Fibroblast of skin of left quadriceps (primary cell): ENCODE measurements at places on chromosomes 5 and 9.

- no peak for DNase-seq
Measured at GRCh38 chr5:65767565-65767964, 45.6 kb downstream of the NLN start.

GRCh38 chr5:17803971-17804370, 169.7 kb downstream of the TAF11L14 start:
- no peak for DNase-seq

DNA sequence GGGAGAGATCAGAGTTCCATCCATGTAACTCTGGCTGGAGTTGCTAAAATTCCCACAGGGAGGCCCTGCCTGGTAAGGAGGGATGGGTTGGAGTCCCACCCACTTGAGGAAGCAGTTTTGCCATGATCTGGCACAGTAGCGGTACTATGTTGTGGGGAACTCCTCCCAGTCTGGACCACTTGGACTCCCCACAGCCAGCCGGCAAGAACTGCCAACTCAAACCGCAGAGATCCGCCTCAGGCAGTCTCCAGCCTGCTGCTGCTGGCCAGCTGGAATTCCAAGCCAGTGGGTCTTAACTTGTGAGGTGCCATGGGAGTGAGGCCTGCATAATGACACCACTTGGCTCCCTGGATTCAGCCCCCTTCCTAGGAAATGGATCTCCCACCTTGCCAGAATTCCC, 151.9 kb downstream of the NDUFS4 start:
- DNase-seq = no peak

DNA sequence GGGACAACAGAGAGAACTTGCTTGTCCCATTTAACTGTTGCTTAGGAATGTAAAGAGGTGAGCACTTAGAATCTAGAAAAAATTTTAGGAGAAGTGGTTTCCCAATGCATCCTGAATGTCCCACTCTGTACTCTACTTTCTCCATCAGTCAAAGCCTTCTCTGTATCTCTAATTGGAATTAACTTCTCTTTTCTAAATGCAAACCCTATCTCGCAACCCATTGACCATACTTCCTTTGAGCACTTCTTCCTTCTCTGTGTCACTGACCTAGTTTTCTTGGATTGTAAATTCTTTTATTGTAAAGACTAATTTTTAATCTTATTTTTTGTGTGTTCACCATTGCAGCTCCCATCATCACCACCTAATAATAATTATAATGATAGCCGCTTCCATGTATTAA, 33.3 kb downstream of the ADRB2 start:
- DNase-seq = no peak

GRCh38 chr9:109590966-109591365, 92.9 kb upstream of the PTPN3 start:
- no peak for DNase-seq

- no peak for DNase-seq
Measured at GRCh38 chr9:82797534-82797933, 265.4 kb downstream of the RASEF start.

DNA sequence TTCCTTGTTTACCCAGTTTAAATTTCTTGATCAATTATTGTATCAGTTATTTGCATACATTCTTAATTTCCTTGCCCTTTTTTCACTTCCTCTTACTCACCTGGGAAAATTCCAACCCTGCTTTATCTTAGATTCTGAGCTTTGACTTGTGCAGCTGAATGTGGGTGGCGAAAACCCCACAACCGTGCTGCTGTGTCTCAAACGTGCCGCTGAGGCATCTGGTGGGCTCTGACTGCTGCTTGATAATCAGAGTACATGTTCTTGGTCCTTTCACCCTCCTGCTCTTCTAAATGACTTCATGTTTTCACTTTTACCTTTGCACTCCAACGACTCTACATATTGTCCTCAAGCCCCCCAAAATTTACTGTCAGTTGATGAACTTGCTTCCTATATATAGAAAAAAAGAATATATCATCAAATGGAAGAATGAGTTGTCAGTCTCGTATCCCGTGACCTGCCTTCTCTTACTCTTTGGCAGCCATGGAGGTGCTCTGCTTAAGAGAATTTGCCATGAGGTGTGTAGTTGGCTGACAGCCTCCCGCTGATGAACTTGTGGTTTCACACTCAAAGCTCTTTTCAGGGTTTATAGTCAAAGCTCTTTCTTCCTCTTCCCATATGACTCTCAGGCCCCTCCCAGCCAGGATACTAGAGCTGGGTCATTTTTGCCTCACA, 14.0 kb upstream of the JAK2 start:
- no peak for DNase-seq

DNA sequence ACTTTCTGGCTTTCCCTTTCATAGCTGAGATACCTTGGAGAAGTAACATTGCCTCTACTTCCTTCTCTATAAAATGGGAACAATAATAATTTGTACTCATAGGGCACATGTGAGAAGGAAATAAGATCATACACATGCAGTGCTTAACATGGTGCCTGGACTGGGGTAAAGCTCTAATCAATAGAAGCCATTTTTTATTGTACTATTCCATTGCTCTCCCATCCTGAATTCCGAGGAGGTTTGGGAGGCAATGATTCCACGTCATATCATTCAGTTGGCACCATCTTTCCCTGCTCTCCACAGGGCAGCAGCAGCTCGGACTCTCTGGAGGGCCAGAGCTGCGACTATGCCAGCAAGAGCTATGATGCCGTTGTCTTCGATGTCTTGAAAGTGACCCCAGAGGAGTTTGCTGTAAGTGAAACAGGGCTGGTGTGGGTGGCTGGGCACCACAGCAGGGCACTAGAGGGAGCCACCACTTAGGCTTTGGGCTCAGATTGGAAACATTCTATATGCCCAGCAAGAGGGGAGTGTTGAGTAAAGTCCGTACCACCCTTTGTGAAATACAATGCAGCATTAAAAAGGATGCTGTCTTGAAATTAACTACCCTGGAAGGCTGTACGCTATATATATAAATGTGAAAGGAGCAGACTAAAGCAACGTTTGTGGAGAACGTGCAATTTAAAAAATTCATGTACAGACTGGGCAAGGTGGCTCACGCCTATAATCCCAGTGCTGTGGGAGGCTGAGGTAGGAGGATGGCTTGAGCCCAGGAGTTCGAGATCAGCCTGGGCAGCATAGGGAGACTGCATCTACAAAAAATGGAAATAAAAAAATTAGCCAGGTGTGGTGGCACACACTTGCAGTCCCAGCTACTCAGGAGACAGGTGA, 51.2 kb downstream of the RALGPS1 start:
- DNase-seq = peak; percentile 38

- DNase-seq = peak; percentile 20
Measured at GRCh38 chr5:156815988-156816599, 34.0 kb upstream of the PPP1R2B start.

- DNase-seq = no peak
Measured at GRCh38 chr5:4005335-4005734, 409.7 kb downstream of the IRX1 start.

DNA sequence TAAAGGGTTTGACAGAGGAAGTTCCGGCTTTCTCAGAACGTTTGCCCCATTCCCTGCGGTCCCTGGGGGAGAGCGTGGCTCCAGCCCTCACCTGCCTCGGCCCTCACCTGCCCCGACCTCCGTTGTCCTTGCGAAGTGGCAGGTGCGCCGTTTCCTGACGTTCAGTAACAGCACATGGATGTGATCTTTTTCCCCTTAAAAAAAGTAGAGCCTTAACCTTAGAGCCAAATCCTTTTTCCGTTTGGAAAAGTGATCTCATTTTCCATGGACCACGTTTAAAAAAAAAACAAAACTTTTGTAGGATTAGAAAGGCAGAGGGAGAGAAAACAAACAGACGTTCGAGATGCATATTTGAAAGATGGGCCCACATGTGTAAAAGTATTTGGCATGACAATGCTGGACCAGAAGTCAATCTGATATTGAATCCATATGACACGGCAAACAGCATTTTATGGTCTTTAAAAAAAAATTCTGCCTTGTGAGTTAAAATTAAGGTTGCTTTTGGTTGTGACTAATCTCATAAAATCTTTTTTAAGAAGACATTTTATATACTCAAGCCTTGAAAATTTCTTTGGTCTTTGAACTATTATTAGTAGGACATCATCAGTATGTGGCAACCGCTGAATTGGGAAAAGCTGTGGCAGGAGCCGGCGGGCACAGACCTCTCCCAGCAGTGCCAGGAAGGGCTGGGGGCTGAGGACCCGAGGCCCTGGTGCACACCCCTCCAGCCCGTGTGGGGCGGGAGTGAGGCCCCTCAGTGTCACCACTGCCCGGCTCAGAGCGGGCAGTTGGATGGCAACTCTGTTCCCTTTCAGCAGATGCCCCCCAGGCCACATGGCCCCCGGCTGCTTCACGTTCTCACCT, 42.5 kb upstream of the EXOC3 start:
- DNase-seq = peak; percentile 96

GRCh38 chr9:132973713-132974112, 4.8 kb upstream of the GFI1B start:
- DNase-seq = no peak
